Natural killer cell (primary cell): ENCODE measurements at places on chromosomes 2 and 18. TPM values are rescaled to one million over a fixed set of nuclear protein-coding genes. Genes with fewer than 3 reads are reported as not detected.

DNA sequence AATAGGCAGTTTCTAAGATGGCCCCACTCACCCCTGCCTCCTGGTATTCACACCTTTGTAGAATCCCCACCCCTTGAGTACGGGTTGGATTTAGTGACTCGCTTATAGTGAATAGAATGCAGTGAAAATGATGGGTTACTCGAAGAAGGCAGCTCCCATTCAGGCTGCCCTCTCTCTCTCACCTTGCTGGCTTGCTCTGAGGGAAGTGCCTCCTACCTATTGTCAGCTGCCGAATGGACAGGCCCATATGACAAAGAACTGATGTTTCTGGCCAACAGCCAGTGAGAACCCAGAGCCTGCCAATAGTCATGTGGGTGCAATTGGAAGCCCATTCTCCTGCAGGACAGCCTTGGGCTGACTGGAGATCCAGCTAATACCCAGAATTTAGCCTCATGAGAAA lies 22.1 kb upstream of the RNF103 start:
- no peaks in the 10 kb centered on the region for H3K4me1 ChIP-seq
- no peaks in the 10 kb centered on the region for H3K36me3 ChIP-seq

GRCh38 chr2:239752951-239753350 lies 272.2 kb downstream of the NDUFA10 start:
- H3K4me1 ChIP-seq, result peaks cover 13% of the 10 kb centered on the region
- H3K4me3 ChIP-seq, result no peak overlapping the region
- H3K36me3 ChIP-seq, result no peaks in the 10 kb centered on the region
- DNase-seq, result no peak
- H3K27me3 ChIP-seq, result no peaks in the 10 kb centered on the region

DNA sequence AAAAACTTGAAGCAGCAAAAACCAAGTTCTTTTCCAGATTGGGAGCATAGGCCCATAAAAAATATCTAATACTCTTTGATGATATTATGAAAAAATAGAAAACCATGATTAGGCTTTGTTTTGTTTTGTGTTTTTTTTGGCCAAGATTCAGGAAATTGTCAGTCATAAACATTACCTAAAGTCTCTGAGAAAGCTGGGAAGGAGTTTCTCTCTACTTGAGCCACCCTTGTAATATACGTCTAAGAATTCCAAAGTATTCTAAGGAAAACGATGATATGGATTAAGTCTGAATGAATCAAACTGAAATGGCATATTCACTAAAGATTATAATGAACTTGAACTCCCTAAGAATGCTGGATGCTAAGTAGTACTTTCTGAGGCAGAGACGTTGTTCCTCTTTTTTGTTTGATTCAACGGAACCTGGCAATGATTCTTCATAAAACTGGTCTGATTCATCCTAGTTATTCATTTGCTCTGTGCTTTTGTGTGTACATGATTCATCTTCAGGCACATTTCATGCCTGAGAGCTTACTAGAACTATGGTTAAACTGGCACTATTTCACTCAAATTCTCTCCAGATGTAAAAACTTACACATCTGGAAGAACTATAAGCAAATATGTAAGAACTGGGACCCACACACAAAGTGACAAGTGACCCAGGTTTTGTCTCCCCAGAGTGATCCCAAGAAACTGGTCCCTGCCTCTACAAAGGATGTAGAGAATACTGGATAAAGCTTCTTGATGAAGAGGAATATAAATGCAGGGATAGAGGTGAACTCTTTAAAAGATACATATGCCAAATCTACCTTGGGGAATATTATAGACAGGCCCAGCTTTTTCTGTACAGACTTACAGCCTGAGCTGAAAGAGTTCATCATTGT lies 159.7 kb downstream of the DOCK10 start:
- H3K4me3 ChIP-seq, result no peak overlapping the region
- peaks cover 93% of the 10 kb centered on the region for H3K36me3 ChIP-seq
- H3K4me1 ChIP-seq, result no peaks in the 10 kb centered on the region
- H3K27me3 ChIP-seq, result no peaks in the 10 kb centered on the region
- no peak for DNase-seq
- H3K27ac ChIP-seq, result no peak overlapping the region

DNA sequence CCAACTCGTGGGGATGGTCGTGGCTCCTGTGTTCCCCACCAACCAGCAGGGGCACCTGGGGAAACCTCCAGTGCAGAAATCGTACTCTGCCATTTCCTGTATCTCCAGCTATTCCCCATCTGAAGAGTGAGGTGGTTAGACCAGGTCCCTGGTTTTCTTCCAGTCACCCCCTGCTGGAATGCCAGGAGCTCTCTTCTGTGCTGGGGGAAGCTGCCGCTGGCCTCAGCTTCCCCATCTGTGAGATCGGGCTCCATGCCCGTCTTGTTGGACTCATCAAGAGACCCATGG lies 119.7 kb downstream of the INHBB start:
- no peak overlapping the region for H3K27ac ChIP-seq
- DNase-seq, result no peak
- no peaks in the 10 kb centered on the region for H3K36me3 ChIP-seq
- no peaks in the 10 kb centered on the region for H3K27me3 ChIP-seq
- no peaks in the 10 kb centered on the region for H3K4me1 ChIP-seq

GRCh38 chr2:232997749-232998665 lies 15.0 kb downstream of the NGEF start:
- H3K36me3 ChIP-seq, result no peaks in the 10 kb centered on the region
- DNase-seq, result no peak
- no peaks in the 10 kb centered on the region for H3K27me3 ChIP-seq
- H3K27ac ChIP-seq, result no peak overlapping the region
- no peak overlapping the region for H3K4me3 ChIP-seq

- no peaks in the 10 kb centered on the region for H3K4me1 ChIP-seq
- H3K27me3 ChIP-seq, result no peaks in the 10 kb centered on the region
- H3K36me3 ChIP-seq, result no peaks in the 10 kb centered on the region
- no peak overlapping the region for H3K4me3 ChIP-seq
Measured at GRCh38 chr2:37544591-37545031, 126.8 kb downstream of the CDC42EP3 start.

DNA sequence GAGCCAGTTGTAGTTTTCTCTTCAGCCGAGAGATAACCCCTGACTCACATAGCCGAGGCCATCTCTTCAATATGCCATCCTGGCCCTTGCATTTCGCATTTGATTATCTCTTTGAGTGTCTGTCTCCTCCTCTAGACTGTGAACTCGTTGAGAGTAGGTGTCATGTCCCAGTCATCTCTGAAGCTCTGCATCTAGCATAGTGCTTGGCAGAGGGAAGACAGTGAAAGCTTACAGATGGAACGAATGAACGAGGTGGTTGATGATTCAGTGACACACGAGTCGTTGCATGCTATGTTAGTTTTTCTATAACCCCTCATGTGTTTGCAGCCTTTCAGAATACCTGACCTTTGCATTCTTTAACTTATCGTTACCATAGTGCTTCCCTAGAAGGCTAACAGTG lies 59.9 kb upstream of the CYRIA start:
- H3K36me3 ChIP-seq, result no peaks in the 10 kb centered on the region
- H3K4me3 ChIP-seq, result no peak overlapping the region
- no peak overlapping the region for H3K27ac ChIP-seq
- no peak for DNase-seq
- no peaks in the 10 kb centered on the region for H3K4me1 ChIP-seq

DNA sequence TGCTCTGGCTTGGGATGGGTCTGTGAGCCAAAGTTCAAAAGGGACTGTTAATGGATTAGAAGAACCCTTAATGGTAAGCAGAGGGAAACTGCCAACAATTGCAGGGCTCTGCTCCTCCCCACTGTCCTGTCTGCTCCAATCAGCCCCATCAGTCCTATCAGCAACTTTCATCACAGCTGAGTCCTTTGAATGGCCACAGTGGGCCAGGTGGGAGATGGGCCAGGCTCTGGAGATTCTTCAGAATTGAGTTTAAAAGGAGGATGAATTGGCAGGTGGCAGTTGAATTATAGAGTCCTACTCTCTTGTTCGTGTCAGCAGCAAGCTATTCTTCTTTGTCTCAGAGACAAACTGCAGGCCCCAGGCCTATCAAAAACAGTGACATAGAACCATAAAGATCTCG lies 573.9 kb downstream of the EPHA4 start:
- DNase-seq, result no peak
- no peak overlapping the region for H3K4me3 ChIP-seq

DNA sequence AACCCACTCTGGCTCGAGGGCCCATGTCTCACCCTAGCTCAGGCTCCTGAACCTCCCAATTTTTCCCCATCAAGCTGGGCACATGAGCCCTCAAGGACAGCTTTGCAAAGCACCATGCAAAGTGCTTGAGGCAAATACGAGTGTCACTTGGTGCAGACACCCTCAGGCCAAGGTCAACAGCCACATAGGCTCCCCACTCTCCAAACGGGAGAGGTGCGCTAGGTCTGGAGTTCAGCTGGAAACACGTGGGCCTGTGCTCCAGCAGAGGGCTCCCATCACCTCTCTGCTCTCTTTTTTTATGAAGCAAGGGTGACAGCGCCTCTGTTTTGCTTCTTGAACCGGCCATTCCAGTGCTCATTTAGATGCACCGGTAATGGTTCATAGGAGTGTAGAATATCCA lies 11.9 kb upstream of the ARHGAP25 start:
- no peak overlapping the region for H3K4me3 ChIP-seq
- H3K4me1 ChIP-seq, result peaks cover 50% of the 10 kb centered on the region
- peaks cover 14% of the 10 kb centered on the region for H3K27me3 ChIP-seq

DNA sequence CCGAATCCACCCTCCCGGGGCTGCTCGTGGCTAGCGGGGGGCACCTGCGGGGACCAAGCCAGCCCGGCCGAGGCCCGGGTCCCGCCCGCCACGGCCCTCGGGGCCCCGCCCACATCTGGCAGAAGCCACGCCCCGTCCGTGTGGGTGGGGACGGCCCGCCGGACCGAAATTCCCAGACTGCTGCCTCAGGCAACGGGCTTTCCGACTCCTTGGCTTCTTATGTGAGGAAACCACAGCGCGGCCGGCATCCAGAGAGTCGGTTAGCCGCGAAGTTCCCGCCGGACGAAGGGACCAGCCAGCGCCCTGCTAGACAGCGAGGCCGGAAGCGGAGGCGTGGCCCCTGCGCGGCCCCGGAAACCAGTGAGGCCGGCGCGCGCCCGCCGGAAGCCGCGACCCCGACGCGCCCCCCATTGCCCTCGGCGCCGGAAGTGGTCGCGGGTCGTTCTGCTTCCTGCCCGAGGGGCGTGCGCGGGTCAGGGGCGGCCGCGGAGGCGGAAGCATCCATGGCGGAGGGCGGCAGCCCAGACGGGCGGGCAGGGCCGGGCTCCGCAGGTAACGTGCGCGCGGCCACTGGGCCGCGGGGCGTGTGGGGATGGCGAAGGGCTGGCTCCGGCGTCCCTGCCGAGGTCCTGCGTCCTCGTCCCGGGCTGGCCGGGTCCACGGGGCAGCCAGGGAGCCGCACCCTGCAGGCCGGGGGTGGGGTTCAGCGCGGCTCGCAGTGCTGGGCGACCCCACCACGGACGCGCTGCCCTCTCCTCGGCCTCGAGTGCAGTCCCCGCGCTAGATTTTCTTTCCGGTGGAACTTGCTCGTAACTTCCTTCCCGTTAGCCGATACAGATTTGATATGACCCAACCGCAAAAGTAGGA lies at the start of gene ASB1:
TSS of gene ASB1 (plus strand) at position 360 of the 867 bp plus-strand sequence. CDS start at position 504, 144 bp downstream.
- H3K27me3 ChIP-seq, result no peaks in the 10 kb centered on the region
- H3K36me3 ChIP-seq, result no peaks in the 10 kb centered on the region
- H3K4me3 ChIP-seq, result peak within 1 kb of the TSS; percentile 55
- H3K27ac ChIP-seq, result peak within 1 kb of the TSS; percentile 92

- H3K4me1 ChIP-seq, result no peaks in the 10 kb centered on the region
- H3K27ac ChIP-seq, result no peak overlapping the region
- no peak for DNase-seq
- H3K27me3 ChIP-seq, result no peaks in the 10 kb centered on the region
- H3K36me3 ChIP-seq, result no peaks in the 10 kb centered on the region
- no peak overlapping the region for H3K4me3 ChIP-seq
Measured at GRCh38 chr2:223815884-223816570, 21.4 kb downstream of the AP1S3 start.

- H3K4me3 ChIP-seq, result no peak overlapping the region
- peaks cover 9% of the 10 kb centered on the region for H3K27me3 ChIP-seq
- no peak overlapping the region for H3K27ac ChIP-seq
- DNase-seq, result no peak
Measured at GRCh38 chr18:47203626-47204464, 27.7 kb upstream of the IER3IP1 start.

GRCh38 chr18:79465392-79465991 lies 69.8 kb downstream of the NFATC1 start:
- H3K27ac ChIP-seq, result peak overlapping the region; percentile 82
- peak overlapping the region; percentile 13 for H3K4me3 ChIP-seq
- peaks cover 30% of the 10 kb centered on the region for H3K36me3 ChIP-seq
- DNase-seq, result no peak

GRCh38 chr2:238771639-238772038 lies 76.2 kb upstream of the TWIST2 start:
- no peak overlapping the region for H3K27ac ChIP-seq
- no peaks in the 10 kb centered on the region for H3K4me1 ChIP-seq
- H3K27me3 ChIP-seq, result no peaks in the 10 kb centered on the region
- DNase-seq, result no peak
- no peak overlapping the region for H3K4me3 ChIP-seq
- H3K36me3 ChIP-seq, result no peaks in the 10 kb centered on the region

GRCh38 chr18:46247942-46248341 lies 143.8 kb downstream of the HAUS1 start:
- H3K4me1 ChIP-seq, result peaks cover 17% of the 10 kb centered on the region
- no peak for DNase-seq
- H3K27ac ChIP-seq, result no peak overlapping the region
- H3K27me3 ChIP-seq, result no peaks in the 10 kb centered on the region
- H3K36me3 ChIP-seq, result peaks cover 4% of the 10 kb centered on the region

DNA sequence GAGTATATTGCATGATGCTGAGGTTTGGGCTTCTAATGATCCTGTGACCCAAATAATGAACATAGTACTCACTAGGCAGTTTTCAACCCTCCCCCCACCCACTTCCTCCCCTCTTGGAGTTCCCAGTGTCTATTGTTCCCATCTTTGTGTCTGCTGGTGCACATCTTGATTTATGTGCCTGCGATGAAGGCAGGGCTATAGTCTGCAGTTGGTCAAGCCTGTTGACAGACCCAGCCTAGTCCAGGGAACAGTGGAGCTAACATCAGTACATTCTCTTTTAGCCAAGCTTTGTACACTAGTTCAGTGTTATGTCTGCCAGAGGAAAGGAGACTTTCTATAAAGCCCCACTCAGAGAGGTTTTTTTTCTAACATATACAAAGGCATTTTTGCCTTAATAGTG lies 287.6 kb downstream of the CPS1 start:
- DNase-seq, result no peak
- no peaks in the 10 kb centered on the region for H3K4me1 ChIP-seq
- H3K27me3 ChIP-seq, result no peaks in the 10 kb centered on the region
- no peak overlapping the region for H3K27ac ChIP-seq
- H3K4me3 ChIP-seq, result no peak overlapping the region
- no peaks in the 10 kb centered on the region for H3K36me3 ChIP-seq

- H3K4me1 ChIP-seq, result peaks cover 49% of the 10 kb centered on the region
- peak; percentile 41 for DNase-seq
- H3K27me3 ChIP-seq, result no peaks in the 10 kb centered on the region
- no peaks in the 10 kb centered on the region for H3K36me3 ChIP-seq
Measured at GRCh38 chr2:134583462-134583861, 135.3 kb downstream of the TMEM163 start.

- no peak for DNase-seq
- no peaks in the 10 kb centered on the region for H3K4me1 ChIP-seq
- no peak overlapping the region for H3K4me3 ChIP-seq
- H3K27me3 ChIP-seq, result no peaks in the 10 kb centered on the region
Measured at GRCh38 chr18:72808680-72809079, 59.1 kb downstream of the NETO1 start.

Gene ELP2
- 135 TPM for total RNA-seq

Gene TBR1
- not detected for total RNA-seq

Gene LHCGR
- total RNA-seq, result not detected

Gene FOXI3
- total RNA-seq, result not detected

Gene SKA1
- total RNA-seq, result 1.2 TPM

Gene MYO3B
- 0.68 TPM for total RNA-seq

Gene RIOK3
- 182 TPM for total RNA-seq

Gene TGOLN2
- 194 TPM for total RNA-seq

Gene PTPN18
- total RNA-seq, result 192 TPM

Gene PTH2R
- 0.50 TPM for total RNA-seq

Gene FBXO36
- total RNA-seq, result 1.5 TPM

Gene RAMP1
- 3.9 TPM for total RNA-seq
